GM12891 (cell line): ENCODE measurements at places on chromosomes 1 and 21.
A peak's percentile ranks its signal among the peaks of the same experiment; 100 is the strongest.

- no peak for DNase-seq
These were observed 81.9 kb downstream of the FGGY start for GRCh38 chr1:59378621-59379370.

- DNase-seq: no peak
These were observed 5.9 kb downstream of the AGO3 start for GRCh38 chr1:35936838-35937237.

DNA sequence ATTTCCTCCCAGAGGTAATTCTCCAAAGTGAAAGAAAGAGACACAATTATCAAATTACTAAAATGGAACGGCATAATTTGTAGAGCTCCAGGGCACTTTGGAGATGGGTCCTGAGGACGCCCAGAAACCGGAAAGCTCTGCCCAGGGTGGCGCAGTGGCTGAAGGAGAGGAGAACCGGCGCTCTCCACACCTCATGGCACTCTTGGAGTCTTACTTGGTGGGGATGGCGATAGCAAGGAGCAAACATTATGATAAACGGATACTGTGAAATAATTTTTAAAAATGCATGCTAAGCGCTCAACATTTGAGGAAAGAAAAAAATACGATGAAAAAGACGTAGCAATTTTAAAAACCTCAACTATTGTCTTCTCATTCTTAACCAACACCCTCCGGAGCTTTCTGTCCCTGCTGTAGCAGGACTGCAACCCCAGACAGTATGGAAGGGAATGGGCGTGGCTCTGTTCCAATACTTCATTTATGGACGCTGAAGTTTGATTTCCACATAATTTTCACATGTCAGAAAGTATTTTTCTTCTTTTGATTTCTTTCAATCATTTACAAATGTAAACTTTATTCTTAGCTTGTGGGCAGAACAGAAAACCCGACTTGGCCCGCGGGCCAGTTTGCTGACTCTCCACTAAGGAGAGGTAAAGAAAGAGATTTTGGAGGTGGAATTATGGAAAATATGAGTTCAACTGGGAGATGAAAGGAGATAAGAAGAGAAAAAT lies 1.1 kb downstream of the S100A11 start:
- DNase-seq: no peak

GRCh38 chr21:33374450-33375096 lies 28.6 kb upstream of the IFNGR2 start:
- DNase-seq: no peak

- no peak for DNase-seq
These were observed 573 bp downstream of the TRIM63 start for GRCh38 chr1:26066857-26067256.

- DNase-seq: no peak
These were observed 28.4 kb upstream of the CASQ2 start for GRCh38 chr1:115796897-115797296.

DNA sequence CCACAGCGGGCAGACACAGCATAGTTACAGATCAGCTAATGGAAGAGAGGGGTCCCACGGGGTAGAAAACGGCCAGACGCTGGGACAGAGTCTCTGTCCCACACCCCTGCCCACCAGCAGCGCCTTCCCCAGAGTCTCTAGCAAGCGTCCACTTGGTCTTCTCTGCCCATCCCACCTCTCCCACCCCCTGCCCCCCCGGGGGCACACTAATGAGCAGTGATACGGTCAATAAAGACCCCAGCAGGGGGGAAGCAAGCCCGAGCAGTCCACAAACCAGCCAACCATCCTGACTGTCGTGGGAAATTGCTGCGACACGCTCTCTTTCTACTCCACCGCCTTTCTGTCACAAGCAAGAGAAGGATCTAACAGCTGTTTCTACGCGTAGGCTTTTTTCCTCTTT lies 374.7 kb downstream of the NPHP4 start:
- DNase-seq: no peak

GRCh38 chr1:226365831-226366231 lies 42.1 kb downstream of the PARP1 start:
- no peak for DNase-seq

- DNase-seq: no peak
These were observed 29.2 kb downstream of the RAP1A start for GRCh38 chr1:111648806-111649205.

GRCh38 chr1:190320952-190321351 lies 156.7 kb downstream of the BRINP3 start:
- DNase-seq: no peak

GRCh38 chr1:100683448-100684349 lies 35.8 kb upstream of the VCAM1 start:
- DNase-seq: no peak

- no peak for DNase-seq
These were observed 74.4 kb upstream of the TIAM1 start for GRCh38 chr21:31418377-31419001.

DNA sequence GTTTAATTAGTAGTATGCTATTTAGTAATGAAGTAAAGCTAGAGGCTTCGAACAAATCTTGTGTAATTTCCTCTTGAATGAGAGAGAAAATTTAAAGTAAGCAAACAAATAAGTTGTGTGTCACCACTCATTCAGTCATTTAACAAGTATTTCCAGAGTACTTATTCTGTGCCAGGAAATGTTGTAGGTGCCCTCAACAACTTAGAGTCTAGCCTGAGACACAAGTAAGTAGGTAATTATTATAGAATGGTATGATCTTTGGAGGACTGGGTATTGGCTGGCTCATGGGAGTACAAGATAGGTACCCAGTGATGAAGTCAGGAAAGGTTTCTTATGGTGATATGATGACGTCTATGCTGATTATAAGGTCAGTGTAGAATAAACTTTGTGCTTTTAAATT lies 17.4 kb upstream of the METTL18 start:
- DNase-seq: no peak

- DNase-seq: no peak
These were observed 127.6 kb downstream of the CYYR1 start for GRCh38 chr21:26445440-26445839.

DNA sequence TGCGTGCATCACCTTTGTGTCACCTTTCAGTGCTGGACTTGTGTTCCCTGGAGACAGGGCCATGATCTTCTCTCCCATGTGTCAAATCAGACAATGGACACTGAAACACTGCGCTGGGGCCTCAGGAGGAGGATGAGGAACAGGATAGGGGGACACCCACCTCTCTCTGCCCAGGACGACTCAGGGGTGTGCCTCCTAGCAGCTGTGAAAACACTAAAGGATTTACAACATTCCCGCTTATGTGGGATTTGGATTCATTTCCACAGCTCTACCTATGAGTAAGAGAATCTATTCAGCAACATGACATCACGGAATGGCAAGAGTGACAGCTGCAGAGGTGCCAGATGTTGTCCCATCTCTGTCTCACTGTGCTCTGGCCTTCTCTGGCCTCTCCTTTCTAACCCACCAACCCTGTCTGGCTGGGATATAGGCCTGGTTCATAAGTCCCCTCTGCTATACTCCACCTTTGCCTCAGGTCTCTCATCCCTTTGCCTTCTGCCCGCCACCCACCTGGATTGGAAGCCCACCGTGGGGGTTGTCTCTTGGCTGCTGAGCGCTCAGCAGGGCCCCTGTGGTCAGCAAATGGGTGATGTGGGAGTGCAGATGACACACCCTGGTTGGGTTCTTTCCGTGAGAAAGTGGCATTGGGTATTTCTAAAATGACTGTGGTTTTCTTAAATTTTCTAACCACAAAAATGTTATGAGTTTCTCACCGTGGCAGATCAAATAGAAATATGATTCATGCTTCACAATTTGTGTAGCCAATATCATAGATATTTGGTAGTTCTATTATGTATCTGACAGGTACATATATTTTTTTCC lies 47.1 kb upstream of the TLR5 start:
- no peak for DNase-seq

DNA sequence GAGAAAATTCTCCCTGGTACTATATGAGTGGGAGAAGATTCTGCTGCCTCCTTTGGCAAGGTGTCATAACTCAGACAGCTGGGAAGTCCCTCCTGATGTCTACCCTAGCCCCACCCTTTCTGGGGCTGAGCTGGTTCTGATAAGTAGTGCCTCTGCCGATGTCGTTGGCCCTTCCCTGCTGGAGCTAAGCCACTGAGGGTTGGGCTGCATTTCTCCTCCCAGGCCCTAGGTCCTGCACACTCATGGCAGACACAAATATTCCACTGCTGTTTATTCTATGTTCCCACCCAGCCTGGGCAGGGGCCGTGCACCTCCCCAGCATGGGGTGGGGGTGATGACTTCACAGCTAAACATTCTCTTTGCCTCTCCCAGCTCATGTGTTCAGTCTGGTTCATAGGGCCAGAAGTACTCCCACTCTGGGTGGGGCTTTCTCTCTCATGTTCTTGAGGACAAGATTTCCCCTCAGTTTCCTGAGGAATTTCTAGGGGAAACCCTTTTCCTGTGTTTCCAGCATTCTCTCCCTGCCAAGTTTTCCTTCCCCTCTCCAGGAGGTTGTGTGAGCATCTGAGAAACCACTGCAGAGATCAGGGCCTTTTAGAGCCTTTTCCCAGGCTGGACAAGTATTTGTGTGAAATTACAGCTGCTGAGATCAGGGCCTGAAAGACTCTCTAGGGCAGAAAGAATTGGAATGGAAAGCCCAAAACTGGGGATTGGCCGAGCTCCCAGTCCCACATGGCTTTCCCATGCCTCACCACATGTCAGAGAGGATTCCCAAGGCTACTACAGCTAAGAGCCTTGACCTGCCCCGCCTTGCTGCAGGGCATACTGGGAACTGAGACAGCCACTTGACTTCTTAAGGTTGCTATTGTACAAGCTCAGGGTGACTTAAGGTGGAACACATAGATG lies 66.2 kb downstream of the ATP2B4 start:
- no peak for DNase-seq

DNA sequence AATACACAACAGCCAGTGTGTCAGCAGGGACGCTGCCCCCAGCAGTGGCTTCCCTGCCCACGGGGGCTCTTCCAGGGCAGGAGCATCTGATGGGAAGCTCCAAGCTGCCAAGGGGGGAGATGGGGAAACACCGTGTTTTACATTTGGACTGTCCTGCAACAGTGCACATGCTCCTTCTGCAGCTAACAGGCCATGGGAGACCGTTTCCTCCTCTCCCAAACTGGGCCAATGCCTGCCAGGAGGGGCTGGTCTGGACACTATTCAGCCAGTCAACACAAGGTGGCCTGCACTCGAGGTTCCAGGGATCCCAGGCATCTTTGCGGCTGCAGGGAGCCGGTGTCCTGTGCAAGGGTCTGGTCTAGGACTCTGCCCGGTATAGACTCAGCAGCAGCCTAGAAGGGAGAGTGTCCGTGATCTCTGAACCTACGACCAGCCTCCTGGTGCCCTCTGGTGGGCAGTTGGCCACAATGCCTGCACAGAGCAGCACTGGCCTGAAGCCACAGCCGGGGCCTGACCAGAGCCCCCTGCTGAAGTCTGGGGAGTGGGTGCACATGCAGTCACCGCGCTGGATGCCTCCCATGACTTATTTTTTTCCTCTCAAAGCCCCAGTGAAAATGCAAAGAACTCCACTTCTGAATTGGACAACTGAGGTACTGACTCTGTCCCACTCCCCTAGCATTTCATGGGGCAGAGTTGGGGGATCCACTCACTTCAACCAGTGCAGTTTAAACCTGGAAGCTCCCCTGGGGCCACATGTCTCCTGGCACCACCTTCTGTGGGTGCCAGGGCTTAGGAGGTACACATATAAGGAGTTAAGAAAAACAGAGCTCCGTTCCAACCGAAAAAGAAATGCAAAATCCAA lies 33.3 kb downstream of the RCC2 start:
- peak; percentile 78 for DNase-seq

DNA sequence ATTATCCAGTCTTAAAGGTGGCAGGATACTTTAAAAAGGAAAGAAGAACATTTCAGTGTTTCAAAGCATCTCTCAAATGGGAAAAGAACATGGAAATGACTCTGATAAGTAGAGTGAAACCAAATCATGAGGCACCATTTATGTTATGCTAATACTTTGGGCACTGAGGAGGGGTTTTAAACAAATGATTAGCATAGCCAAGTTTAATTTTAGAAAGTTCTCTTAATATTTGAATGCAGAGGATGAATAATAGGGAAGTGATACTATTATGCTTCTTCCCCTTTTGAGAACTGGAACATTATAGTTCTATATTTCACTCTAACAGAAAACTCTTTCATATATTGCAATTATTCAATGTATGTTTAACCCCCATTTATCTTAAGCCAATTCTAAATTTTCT lies 1181.9 kb upstream of the PRMT6 start:
- DNase-seq: no peak

- DNase-seq: no peak
These were observed 36.4 kb downstream of the PALMD start for GRCh38 chr1:99682291-99682751.

DNA sequence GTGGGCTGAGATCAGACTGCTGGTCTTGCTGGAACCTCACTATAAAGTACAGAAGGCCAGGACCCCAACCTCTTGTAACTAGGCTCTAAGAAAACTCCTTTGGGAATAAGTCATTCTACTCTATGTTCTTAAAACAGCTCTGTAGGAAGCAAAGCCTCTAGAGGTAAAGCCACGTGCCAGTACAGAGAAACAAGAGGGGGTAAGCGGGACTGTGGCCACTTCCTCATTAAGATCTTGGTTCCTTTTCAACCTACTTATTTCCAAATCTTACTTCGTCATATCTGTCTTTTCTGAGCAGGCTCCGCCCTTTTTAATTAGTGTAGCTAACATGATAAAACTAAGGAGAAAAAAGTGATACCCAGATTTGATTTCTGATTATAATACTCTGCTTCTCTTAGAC lies 3.8 kb downstream of the NCSTN start:
- no peak for DNase-seq

- no peak for DNase-seq
These were observed 85.0 kb upstream of the SLC2A1 start for GRCh38 chr1:43043695-43044094.

DNA sequence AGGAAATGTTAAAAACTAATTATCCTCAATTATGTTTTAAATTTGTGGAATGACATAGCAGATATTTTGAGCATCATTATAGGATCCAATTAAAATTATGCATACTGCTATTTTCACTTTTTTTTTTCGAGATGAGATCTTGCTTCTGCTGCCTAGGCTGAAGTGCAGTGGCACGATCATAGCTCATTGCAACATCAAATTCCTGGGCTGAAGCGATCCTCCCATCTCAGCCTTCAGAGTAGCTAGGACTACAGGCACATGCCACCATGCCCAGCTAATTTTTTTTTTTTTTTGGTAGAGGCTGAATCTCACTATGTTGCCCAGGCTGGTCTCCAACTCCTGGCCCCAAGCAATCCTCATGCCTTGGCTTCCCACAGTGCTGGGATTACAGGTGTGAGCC lies 11.3 kb upstream of the SLC1A7 start:
- DNase-seq: no peak

- DNase-seq: no peak
These were observed 109.2 kb downstream of the TOMM20 start for GRCh38 chr1:235019471-235019870.

GRCh38 chr1:213993929-213994328 lies 6.2 kb downstream of the PROX1 start:
- no peak for DNase-seq

GRCh38 chr1:178330153-178330552 lies 166.6 kb downstream of the CLEC20A start:
- no peak for DNase-seq

DNA sequence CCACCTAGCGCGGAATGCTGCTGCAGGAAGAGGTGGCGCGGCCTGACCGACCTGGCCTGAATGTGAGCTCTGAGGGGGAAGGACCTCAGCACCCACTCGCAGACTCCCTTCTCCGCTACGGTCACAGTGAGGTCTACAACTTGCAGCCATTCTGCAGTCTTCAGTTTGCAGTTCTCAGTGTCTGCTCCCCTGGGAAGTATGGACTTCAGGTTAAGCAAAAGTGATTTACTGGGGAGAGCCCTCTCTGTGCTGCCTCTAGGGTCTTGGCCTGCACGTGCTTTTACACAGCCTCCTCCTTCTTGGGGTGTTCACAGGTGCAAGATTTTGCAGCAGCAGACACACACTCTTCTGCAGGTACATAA lies 296.0 kb downstream of the OMA1 start:
- DNase-seq: no peak
